H1 (cell line): ENCODE measurements at places on chromosomes 11 and 22. TPM values are rescaled to one million over a fixed set of nuclear protein-coding genes. Genes with fewer than 3 reads are reported as not detected.

POU2AF2 gene
- total RNA-seq, result not detected in 2 replicates

SPTBN2 gene
- 69.0 and 71.4 TPM in 2 replicates for total RNA-seq

APOBEC3C gene
- 23.3 and 23.7 TPM in 2 replicates for total RNA-seq

ALKBH8 gene
- total RNA-seq, result 11.9 and 13.0 TPM in 2 replicates

KRTAP5-1 gene
- not detected in 2 replicates for total RNA-seq

FREY1 gene
- total RNA-seq, result 1.1 TPM in 1 of 2 replicates, not detected in the other

SLN gene
- not detected in 2 replicates for total RNA-seq

CDC42EP2 gene
- 11.7 and 11.8 TPM in 2 replicates for total RNA-seq

MFRP gene
- not detected in 2 replicates for total RNA-seq

PKNOX2 gene
- 1.9 and 2.0 TPM in 2 replicates for total RNA-seq

PARVA gene
- total RNA-seq, result 13.5 and 14.3 TPM in 2 replicates

ADAMTS15 gene
- 4.7 and 4.9 TPM in 2 replicates for total RNA-seq

SLC17A6 gene
- 0.73 and 1.6 TPM in 2 replicates for total RNA-seq

PHF5A gene
- 109 and 135 TPM in 2 replicates for total RNA-seq

MEI1 gene
- total RNA-seq, result 0.36 and 0.54 TPM in 2 replicates

DNAJB7 gene
- not detected in 2 replicates for total RNA-seq

GAS2 gene
- 1.5 and 1.7 TPM in 2 replicates for total RNA-seq

TMEM45B gene
- not detected in 2 replicates for total RNA-seq

TEX54 gene
- 1.2 TPM in 1 of 2 replicates, not detected in the other for total RNA-seq

KLHL22 gene
- 9.3 and 9.4 TPM in 2 replicates for total RNA-seq

P4HA3 gene
- not detected in 2 replicates for total RNA-seq

OR8D4 gene
- total RNA-seq, result not detected in 2 replicates

SEPTIN5 gene
- 7.8 and 8.6 TPM in 2 replicates for total RNA-seq

SPON1 gene
- 4.3 and 5.4 TPM in 2 replicates for total RNA-seq

MS4A6E gene
- total RNA-seq, result not detected in 2 replicates

BTG4 gene
- not detected in 2 replicates for total RNA-seq

RAB39A gene
- total RNA-seq, result 17.9 and 19.1 TPM in 2 replicates

SERHL2 gene
- total RNA-seq, result 2.1 TPM in 1 of 2 replicates, not detected in the other
